ENCODE measurements at places on chromosomes 1 and 21.
A peak's percentile ranks its signal among the peaks of the same experiment; 100 is the strongest.

GRCh38 chr1:3817821-3818597 is 21.7 kb upstream of the LRRC47 start:
- DNase-seq: no peak

- DNase-seq: no peak
Measured at GRCh38 chr1:116873680-116874271, 35.9 kb upstream of the PTGFRN start.

GRCh38 chr21:38729754-38730379 is 75.9 kb upstream of the ETS2 start:
- DNase-seq: no peak

GRCh38 chr1:101112051-101112780 is 86.6 kb upstream of the DPH5 start:
- peak; percentile 90 for DNase-seq

DNA sequence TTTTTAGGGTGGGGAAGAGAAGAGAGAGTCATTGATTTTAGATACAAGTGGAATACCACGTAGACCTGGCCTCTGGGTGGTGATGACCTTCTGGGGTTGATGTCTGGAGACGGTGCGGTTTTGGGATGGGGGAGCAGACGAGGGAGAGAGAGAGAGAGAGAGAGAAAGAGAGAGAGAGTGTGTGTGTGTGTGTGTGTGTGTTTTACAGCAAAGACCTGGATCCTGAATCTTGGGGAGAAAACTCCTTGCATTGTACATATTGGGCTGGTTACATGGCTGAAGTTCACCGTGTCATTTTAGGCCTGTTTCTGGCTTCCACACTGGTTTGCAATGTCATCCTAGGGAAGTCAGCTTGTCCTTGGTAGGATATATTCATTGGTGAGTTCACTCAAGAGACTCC is 89.0 kb downstream of the GALNT2 start:
- DNase-seq: no peak

DNA sequence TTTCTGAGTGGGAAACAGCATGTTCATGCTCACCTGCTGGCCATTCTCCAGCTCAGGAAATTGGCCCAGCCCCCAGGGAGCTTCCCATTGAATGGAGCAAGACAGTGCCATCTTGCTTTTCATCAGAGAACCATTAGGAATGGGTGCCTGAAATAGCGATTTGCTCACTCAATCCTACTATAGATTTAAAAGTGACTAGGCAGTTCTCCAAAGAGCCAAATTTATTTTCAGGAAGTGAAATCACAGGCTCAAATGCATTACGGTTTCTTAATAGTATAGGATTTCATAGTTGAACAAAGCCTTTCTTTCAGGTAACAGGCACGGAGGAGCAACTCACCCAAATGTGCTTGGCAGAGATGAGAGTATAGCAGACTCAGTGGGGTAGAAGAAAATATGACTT is 272.1 kb downstream of the GRIK1 start:
- no peak for DNase-seq

DNA sequence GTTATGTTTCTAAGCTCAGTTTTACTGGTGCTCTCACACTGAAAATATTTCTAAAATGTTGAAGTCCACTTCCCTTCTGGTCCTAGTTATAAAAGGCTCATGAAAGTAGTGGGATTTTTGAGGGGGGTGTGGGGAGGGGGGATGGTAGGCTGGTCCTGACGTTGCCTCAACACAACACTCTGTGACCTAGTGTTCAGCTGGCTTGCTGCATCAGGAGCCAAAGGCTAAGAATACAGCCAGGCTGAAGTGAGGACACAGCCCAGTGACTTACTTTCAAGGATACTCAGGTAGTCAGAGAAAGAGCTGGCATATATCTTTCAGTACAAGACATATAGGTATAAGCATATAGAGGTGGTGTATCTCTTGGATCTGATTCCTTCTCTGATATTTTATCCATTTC is 151.9 kb upstream of the C8B start:
- DNase-seq: no peak

GRCh38 chr1:9201401-9202239 is 33.0 kb upstream of the H6PD start:
- no peak for DNase-seq

DNA sequence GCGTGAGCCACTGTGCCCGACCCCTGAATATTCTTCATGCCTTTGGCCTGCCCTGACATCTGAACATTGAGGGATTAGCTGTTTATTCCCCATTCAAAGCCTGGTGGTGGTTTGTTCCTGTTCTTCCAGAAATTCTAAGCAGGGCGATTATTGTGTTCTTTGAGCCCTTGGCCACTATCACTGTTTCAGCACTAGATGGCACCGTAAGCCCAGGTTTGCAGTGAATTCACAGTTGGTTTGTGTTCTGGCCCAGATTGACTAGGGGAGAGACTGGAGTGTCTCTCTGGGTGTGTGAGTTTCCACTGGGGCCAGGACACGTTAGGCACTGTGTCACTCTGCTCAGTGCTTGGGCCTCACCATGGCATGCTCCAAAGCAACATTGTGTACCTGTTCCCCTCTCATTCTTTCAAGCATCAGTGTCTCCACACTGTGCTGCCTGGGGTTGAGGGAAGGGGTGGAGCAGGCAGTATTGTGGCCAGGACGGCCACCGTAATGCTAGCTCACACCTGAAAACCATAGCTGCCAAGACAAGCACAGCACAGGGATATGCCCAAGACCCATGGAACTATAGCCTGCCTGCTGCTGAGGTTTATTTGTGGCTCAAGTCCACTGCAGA is 52.7 kb downstream of the PKN2 start:
- DNase-seq: peak; percentile 8

DNA sequence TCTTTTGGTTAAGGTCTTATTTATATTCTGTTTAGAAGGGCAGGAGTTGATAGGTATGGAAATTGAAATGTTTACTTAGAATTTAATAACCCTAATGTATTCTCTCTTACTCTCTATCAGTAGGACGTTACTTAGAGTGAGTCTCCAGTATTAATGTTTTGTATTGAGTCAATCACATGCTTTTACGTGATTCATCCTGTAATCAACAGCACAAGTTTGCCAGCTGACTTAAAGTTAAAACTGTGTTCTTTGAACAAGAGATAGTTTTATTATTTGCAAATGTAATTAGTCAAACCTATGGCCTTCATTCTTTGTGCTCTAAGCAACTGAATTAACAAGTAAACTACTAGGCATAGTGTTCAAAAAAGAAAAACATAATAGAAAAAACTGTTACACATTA is 57.3 kb downstream of the PKN2 start:
- no peak for DNase-seq

DNA sequence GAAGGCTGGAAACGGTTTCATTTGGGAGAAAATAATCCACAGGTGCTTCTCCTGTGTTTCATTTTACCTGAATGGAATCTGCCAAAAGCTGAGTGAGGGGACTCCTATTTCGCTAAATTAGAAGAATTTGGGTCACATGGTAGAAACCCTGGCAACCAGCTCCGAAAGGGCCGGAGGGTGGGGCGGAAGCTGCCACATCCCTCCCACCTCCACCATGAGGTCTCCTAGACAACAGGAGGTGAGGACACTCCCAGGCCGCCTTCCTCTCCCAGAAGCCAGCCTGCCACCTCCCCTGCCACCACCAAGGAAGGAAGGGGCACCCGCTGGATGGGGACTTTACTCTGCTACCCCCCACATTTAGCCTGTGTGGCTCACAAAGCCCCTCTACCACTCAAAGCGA is 199.9 kb upstream of the ZC3H12A start:
- DNase-seq: no peak

GRCh38 chr1:8494681-8495080 is 176.8 kb downstream of the SLC45A1 start:
- no peak for DNase-seq

GRCh38 chr1:14136152-14136763 is 436.3 kb downstream of the PRDM2 start:
- DNase-seq: no peak

- DNase-seq: no peak
Measured at GRCh38 chr1:181184621-181185020, 96.1 kb downstream of the IER5 start.

DNA sequence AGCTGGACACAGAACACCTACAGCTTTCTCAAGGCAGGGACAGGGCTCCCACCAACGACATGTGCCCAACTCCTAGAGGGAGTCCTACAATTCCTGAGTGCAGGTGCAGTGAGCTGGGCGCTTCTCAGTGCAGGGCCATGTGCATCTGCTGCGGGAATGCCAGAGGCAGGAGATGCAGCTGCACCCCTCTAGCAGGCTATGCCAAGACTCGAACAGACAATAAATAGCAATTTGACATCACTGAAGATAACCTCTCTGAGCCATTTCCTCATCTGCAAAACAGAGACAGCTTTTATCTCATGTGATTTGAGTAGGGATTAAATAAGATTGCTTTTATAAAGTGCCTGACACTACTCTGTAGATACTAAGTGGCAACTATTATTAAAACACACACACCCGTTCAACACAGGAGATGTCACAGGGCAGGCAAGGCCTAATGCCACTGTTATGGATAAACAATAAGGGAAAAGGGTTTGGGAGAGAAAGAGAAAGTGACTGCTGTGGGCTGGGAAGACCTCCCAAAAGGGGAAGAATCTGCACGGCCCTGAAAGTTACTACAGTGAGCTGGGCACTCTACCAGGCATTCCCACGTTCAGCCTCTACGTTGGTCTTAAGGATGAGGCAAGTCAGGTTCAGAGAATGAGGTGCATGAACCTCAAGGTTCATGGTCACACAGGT is 5.7 kb downstream of the SLC9A1 start:
- no peak for DNase-seq

DNA sequence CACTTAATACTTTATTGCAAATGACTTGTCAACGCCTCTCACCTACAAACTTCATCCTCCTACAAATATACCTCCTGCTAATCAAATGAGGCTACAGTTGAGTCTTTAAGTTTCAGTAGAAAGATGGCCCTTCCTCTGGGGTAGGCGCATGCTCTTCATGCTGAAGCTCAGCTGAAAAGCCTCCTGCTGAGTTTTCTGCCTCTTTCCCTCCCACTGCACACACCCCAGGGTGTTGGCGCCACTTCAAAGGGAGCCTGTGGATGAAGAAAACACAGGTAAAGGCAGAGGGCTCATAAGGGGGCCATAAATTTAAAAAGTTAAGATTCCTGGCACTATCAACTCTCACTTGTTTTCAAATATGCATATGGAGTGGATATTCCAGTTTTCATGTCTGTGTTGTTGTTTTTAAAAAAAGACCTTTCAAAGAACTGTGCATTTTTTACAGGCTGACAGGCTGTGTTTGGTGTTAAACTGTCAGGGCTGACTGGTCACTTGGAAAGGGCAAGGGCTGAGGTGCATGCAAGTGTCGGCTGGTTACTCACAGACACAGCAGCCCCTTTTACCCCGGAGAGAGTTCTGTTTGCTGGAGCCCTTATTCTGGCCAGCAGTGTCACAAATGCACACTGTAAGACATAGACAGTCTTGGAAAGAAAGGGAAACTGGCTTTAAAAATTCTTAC is 42.9 kb upstream of the LGALS8 start:
- no peak for DNase-seq

GRCh38 chr1:227607336-227607898 is 44.1 kb downstream of the ZNF678 start:
- no peak for DNase-seq

- no peak for DNase-seq
Measured at GRCh38 chr1:93576346-93576745, 105.3 kb downstream of the BCAR3 start.

DNA sequence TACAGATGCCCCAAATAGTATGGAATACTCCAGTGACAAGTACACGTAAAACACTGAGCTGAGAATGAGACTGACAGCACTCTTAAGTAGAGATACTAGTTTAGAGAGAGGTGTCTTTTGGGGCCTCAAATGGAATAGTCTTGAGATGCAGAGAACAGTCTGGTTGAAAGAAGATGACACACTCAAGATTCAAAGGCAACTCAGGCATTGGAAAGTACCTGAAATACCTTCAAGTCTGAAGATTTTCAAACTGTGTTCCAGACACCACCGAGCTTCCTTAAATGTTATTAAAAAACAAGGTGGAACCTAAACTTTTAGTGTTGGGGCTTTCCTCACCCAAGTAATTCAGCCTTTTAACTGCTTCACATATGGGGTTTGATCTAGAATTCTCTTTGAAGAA is 437.7 kb downstream of the OMA1 start:
- no peak for DNase-seq

DNA sequence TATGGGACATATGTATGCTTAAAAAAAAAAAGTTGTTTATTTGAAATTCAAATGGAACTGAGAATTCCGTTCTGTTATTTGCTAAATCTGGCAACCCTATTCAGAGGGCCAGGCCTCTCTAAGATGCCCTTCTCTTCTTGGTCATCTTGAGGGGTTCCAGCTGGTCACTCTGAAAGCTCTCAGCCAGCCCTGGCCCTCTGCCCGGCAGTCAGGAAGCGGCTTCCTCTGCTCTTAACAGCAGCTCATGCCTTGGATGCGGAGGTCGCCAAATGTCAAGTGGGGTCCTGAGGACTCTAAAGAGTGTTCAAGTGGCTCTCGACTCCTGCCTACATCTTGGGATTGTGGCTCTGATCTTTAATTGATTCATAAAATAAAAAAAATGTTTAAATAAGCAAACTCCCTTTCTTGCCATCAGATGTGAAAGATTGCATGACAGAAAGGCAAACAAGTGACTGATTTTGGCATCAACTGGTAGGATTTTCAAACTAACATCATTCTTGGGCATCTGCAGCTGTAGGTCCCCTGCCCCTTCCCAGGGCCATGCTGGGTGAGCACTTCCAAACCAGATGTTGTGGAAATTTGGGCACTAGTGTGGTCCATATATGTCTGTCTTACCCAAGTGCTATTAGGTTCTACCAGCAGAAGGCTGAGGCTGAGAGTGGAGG is 130.8 kb downstream of the PRDM2 start:
- DNase-seq: no peak

GRCh38 chr21:38538353-38538752 is 40.1 kb upstream of the ERG start:
- DNase-seq: no peak

DNA sequence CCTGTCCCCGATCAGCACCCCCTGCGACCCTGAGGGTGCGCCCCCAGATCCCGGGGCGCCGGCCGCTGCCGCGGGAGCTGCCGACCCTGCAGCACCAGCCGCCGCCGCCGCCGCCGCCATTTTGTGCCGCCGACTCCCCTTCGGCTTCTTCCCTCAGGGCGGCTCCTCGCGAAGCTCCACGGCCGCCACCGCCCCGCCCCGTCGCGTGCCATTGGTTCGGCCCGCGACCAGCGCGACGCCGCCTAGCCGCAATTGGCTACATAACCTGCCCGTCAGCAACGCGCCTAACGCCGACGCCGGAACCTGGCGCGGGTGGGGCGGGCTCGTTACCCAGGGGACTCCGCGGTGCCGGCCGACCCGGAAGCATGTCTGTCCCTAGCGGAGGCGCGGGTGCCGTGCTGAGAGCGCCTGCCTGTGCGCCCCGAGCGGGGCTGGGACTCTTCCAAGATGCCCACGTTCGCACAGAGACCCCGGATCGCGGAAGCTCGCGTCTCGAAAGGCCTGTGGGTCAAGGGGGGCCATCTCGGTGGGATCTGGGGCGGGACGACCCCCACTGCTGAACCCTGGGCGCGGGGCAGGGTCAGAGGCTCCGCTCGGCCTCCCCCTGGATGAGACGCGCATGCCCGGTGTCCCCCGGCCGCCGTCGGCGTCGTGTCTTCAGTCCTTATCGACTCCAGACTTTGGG is at the start of gene CCNL2:
CCNL2 (minus strand) TSS at position 149 of the 685 bp plus-strand sequence; CDS start at position 120, 29 bp downstream.
- peak; percentile 99 for DNase-seq

- DNase-seq: no peak
Measured at GRCh38 chr1:76230842-76231281, 156.3 kb downstream of the ST6GALNAC3 start.

GRCh38 chr1:85374160-85374559 is 90.8 kb downstream of the DDAH1 start:
- no peak for DNase-seq

Measured in B cell (primary cell).